ENCODE measurements at places on chromosomes 12 and 14.

GRCh38 chr12:27967551-27968054 is 4.9 kb downstream of the PTHLH start:
- DNase-seq = no peak

- DNase-seq = no peak
Observed at GRCh38 chr14:77158175-77158881, 16.7 kb upstream of the ZDHHC22 start.

- no peak for DNase-seq
Observed at GRCh38 chr12:6322352-6322751, 11.9 kb downstream of the PLEKHG6 start.

GRCh38 chr12:53670308-53670707 is 5.6 kb downstream of the ATP5MC2 start:
- DNase-seq = no peak

DNA sequence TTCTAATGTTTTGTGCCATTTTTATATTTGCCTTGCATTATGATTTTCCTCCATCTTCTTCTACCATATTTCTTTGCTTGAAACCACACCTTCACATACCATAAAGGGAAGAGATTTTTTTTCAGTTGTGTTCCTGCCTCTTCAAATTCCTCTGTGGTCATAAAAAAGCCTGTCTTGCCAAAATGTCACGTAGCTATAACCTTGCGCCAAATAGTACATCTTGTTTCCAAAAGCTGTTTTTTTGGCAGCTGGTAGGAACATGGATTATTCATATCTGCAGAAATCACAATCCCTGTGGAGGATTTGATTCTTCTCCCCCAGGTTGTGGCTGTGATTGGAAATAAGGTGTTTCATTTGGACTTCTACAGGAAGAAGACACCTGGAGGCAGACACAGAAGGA is 133.6 kb upstream of the SLC35F4 start:
- DNase-seq = no peak

Data from GM20000 (cell line).